ENCODE measurements at places on chromosomes 5 and 9.

DNA sequence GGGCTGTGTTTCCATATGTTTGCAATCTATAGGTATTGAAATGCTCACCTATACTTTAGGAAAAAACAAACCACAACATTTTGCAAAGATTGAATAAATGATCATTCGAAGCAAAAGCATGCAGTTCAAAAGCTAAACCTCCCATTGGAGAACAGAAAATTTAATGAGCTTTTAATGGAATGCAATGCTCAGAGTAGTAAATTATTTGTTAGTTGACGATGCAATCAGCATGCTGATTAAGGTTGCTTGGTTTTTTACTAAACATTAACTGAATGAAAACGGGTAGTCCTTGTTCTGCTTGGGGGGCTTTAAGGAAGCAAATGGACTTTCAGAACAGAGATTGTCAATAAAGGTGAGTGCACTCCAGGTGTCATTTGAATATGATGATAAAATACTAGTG, 123.3 kb upstream of the TMEM161B start:
- H3K36me3 ChIP-seq, result no peaks in the 10 kb centered on the region
- no peak overlapping the region for H3K27ac ChIP-seq
- no peak overlapping the region for H3K4me3 ChIP-seq

GRCh38 chr9:136662326-136662655, 425 bp upstream of the EGFL7 start:
- peaks cover 27% of the 10 kb centered on the region for H3K36me3 ChIP-seq
- H3K27me3 ChIP-seq, result peaks cover 76% of the 10 kb centered on the region
- no peak for DNase-seq

- H3K4me1 ChIP-seq, result peaks cover 20% of the 10 kb centered on the region
- H3K27ac ChIP-seq, result no peak overlapping the region
- H3K4me3 ChIP-seq, result no peak overlapping the region
- H3K36me3 ChIP-seq, result no peaks in the 10 kb centered on the region
- DNase-seq, result no peak
- H3K27me3 ChIP-seq, result peaks cover 19% of the 10 kb centered on the region
These were observed 4.7 kb upstream of the FIBCD1 start for GRCh38 chr9:130943777-130944176.

DNA sequence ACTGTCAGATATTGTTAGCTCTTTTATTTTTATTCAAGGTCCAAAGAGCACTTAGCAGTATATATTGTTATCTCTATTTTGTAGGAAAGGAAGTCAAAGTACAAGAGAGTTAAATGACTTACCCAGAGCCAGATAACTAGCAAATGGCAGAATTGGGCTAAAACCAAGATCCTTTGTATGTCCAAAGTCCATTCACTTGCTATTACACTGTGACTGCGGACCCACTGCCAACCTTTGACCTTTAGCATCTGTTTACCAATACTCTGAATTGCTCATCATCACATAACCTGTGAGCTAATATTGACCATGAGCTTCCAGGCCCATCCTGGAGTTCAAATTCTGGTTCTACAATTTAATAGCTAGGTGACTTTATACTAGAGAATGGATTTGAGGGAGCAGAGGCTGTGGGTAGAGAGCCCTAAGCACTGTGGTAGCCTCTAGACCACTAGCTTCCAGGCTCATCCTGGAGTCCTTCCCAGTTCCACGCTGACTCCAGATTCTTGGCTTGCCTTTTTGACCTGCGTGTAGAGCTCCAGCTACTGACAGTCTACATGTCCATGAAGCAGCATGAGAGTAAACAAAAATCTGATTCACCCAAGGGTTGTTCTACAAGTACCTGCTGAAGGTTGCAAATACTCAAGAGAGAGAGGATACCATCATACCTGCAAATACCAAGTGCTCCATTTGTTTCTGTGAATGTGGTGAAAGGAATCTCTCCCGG, 424.0 kb downstream of the SH3GL2 start:
- no peak overlapping the region for H3K27ac ChIP-seq
- no peak overlapping the region for H3K4me3 ChIP-seq
- H3K4me1 ChIP-seq, result no peaks in the 10 kb centered on the region
- no peaks in the 10 kb centered on the region for H3K27me3 ChIP-seq
- H3K36me3 ChIP-seq, result no peaks in the 10 kb centered on the region

- H3K4me1 ChIP-seq, result no peaks in the 10 kb centered on the region
- DNase-seq, result no peak
- H3K27me3 ChIP-seq, result no peaks in the 10 kb centered on the region
- H3K27ac ChIP-seq, result no peak overlapping the region
These were observed 38.5 kb upstream of the RARS1 start for GRCh38 chr5:168447808-168448207.

- H3K4me1 ChIP-seq, result no peaks in the 10 kb centered on the region
- H3K4me3 ChIP-seq, result no peak overlapping the region
- no peak for DNase-seq
These were observed 167.1 kb upstream of the MVB12B start for GRCh38 chr9:126159430-126160060.

Measured in heart left ventricle (tissue), 16 donors.